ENCODE measurements at places on chromosomes 3 and 15.

DNA sequence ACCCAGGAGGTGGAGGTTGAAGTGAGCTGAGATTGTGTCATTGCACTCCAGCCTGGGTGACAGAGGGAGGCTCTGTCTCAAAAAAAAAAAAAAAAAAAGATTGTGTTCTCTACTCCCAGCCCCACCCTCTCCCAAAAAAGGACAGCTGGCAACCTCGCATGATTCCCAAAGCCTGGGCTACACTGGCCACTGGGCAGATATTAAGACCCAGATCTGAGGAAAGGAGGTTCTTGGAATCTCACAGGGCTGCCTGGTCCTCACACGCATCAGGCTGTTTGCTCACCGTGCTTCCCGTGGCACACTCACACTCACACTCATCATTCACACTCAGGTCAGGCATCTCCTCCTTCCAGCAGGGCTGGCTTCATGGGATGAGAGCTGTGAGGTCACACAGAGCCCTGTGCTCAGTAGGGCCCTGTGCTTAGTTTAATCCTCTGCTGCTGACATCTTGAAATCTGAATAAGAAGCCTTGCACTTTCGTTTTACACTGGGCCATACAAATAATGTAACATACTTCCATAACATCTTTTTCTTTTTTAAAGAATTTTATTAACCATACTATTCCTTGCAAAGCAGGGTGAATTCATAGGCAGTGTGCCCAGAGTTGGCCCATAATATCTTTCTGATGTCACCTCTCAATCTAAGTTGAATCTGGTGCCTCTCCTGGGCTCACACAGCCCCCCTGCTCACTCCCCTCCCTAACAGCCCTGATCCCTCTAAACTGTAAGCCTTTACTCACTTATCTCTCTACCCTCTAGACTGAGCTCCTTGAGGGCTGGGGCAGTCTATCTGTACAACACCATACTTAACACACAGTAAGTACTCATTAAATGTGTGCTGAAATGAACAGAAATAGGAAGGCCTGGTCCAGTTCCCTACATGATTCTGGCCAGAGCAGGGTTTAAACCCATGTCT lies 50.2 kb upstream of the C15orf39 start:
- no peak for DNase-seq

GRCh38 chr3:65778968-65779367 lies 259.8 kb downstream of the MAGI1 start:
- no peak for DNase-seq

- peak; percentile 66 for DNase-seq
Measured at GRCh38 chr15:43826508-43827341, at the start of gene WDR76. Gene WDR76, plus strand, starts transcription at chr15:43827002. Its CDS starts 31 bp downstream, at chr15:43827033.

- DNase-seq: no peak
Measured at GRCh38 chr3:143718463-143718862, 129.8 kb downstream of the SLC9A9 start.

GRCh38 chr3:39275963-39276593 lies 3.8 kb downstream of the CX3CR1 start:
- DNase-seq: no peak

DNA sequence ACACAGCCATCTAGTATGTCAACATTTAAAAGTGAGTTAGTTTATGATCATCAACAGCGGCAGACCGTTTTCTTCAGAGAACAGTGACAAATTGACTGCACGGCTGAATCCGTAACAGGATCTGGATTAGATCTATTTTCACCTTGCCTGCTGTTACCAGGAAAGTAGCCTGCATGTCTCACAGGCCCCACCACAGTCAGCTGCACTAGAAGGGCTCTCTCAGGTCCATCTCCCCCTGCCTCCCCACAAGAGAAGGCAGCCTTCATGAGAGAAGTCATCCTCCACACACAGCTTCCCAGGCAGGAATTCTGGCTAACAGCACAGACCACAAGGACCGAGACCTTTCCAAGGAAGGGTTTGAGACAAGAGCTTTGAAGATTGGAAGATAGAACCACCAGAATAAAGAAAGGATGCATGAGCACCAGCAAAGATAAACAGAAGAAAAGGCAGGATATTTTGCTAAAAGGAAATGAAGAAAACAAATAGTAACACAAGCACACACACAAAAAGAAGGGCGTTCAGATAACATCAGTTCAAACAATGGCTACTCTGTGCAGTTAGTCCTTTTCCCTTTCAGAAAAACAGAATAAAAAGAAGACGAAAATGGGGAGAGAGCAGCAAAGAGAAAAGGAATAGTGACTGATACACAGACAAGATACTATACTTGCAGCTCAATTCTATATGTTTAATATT lies 127.5 kb downstream of the SNRK start:
- DNase-seq: no peak
